ENCODE measurements at places on chromosomes 7 and 10.

- no peak for DNase-seq
These were observed 217.2 kb downstream of the ANK3 start for GRCh38 chr10:60172363-60172990.

GRCh38 chr10:3655528-3655927 is 129.5 kb downstream of the KLF6 start:
- no peak for DNase-seq

GRCh38 chr7:1979591-1980560 is 252.9 kb downstream of the MAD1L1 start:
- no peak for DNase-seq

- no peak for DNase-seq
These were observed 176.3 kb upstream of the LRGUK start for GRCh38 chr7:133950855-133951254.

DNA sequence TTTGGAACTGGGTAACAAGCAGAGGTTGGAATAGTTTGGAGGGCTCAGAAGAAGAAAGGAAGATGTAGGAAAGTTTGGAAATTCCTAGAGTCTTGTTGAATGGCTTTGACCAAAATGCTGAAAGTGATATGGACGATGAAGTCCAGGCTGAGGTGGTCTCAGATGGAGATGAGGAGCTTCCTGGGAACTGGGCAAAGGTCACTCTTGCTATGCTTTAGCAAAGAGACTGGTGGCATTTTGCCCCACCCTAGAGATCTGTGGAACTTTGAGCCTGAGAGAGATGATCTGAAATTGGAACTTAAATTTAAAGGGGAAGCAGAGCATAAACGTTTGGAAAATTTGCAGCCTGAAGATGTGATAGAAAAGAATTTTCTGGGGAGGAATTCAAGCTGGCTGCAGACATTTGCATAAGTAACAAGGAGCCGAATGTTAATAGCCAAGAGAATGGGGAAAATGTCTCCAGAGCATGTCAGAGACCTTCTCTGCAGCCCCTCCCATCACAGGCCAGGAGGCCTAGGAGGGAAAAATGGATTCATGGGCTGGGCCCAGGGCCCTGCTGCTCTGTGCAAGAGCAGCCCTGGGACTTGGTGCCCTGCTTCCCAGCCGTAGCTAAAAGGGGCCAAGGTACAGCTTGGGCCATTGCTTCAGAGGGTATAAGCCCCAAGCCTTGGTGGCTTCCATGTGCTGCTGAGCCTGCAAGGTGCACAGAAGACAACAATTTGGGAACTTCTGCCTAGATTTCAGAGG is 3.6 kb downstream of the PDSS1 start:
- DNase-seq = no peak

DNA sequence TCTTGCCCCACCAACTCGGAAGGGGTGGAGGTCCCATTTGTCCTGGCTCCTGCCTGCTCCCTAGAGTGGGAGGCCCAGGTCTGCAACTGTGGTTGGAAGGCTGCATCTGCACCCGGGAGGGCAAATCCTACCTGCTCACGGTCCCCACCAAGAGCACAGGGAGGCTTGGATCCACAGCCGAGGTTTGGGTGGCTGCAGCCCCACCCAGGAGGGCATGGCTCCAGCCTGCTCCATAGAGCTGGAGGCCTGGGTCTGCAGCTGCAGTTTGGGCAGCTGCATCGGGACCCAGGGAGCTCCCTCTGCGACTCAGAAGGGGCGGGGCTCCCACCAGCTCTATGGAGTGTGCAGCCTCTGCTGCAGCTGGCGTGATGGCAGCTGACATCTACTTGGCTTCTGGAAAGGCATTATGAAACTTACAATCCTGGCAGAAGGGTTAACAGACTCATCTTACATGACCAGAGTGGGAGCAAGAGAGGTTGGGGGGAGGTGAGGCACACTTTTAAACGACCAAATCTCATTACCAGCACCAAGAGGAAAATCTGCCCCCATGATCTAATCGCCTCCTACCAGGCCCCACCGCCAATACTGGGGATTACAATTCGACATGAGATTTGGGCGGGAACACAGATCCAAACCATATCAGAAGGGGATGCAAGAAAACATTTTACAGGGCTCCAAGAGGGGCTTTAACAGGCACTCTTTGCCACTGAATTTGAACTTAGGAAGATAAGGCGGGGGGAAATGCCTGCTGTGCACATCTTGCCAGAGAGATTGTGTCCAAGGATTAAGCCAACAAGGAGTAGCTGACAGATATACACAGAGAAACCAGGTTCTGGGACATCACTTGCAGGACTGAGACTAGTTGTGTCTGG is 8.2 kb upstream of the BLVRA start:
- DNase-seq = no peak

DNA sequence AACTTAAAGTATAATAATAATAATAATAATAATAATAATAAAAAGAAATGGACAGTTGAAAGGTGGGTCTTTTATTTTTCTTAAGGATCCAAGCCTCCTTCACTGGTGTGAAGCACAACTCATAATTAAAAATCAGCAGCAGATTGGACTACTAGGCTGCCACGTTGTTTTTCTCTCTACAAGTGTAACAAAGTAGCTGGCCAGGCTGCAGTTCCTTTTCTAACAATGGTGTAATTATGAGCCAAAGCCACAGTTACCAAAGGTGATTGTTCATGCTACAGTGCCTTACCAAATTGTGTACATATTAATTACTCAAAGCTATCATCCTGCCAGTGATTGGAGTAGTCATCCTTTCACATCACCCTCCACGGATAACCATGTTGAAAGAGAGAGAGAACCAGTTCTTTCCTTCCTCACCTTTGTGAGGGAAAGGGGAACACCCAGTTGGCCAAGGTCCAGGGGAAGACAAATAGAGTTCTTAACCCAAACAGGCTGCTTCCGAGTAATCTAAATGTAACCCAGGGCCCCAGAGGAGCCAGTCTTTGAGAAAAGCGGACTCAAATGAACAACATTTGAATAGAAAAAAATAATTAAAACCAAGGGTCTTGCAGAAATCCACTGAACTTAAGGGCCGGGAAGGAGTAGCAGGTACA is 86.3 kb upstream of the NPS start:
- no peak for DNase-seq

- DNase-seq = no peak
These were observed 23.4 kb downstream of the CFAP43 start for GRCh38 chr10:104208730-104209129.

- DNase-seq = no peak
These were observed 404.2 kb upstream of the FOXK1 start for GRCh38 chr7:4277936-4278335.

GRCh38 chr10:76915316-76915715 is 722.3 kb downstream of the KCNMA1 start:
- no peak for DNase-seq

- DNase-seq = no peak
These were observed 83.2 kb downstream of the COBL start for GRCh38 chr7:51233374-51233773.

DNA sequence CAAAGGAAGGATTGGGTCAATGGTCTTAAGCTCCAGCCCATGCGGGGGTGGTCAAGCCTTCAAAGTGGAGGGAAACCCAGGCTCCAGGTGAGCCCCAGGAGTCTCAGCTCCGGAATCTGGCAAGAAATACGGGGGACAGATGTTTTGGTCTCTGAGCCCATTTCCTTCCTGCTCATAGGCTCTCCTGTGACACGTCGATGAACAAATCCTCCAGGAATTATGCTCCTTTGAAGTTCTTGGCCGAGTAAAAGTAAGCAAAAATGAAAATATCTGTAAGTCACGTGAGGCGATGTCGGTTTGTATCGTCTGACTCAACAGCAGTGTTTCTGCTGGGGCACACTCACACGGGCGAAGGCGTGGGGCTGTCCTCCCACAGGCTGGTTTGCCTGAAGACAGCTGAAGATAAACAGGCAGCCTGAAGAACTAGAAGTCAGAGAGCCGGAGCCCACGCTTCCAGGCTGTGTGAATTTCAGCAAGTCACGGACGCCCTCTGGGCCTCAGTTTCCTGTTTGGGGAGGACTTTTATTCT is 52.6 kb upstream of the SMNDC1 start:
- no peak for DNase-seq

- DNase-seq = no peak
These were observed 440.4 kb downstream of the KIF20B start for GRCh38 chr10:90141791-90142190.

DNA sequence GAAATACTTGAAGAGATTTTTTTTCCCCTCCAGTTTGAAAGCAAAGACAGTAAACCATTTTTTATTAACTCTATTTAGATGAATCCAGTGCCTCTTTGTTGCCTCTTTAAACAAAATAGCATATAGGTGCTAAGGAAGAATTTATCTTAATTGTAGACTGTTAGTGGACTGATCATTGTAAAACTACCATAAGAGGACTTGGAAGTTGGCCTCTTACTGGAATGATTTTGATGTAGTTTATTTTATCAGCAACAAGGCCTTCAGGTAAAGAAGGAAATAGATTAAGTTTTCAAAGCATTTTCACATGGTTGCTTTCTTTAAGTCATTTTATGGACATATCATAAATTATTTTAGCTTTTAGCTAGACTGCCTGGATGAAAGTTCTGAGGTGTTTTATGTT is 53.2 kb downstream of the KLHDC10 start:
- no peak for DNase-seq

DNA sequence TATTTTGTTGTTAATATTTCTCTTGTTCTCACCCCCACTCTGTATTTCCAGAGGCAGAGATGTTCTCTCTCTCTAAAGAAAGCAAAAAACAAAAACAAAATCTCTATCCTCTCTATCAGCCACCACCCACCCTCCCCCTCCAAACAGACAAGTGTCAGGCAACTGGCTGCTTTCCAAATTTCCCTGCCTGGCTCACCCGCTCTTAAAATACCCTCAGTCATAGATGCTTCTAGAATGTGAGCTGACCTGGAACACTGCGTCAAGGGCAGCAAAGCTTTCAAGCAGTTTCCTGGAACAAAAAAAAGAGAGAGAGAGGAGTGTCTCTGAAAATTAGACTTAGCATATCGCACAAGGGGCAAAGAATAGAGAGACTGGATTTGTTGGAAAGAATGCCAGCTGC is 341.0 kb upstream of the ZMIZ1 start:
- DNase-seq = no peak

All from amygdala (tissue), 56 donors.